ENCODE measurements at places on chromosomes 2 and 18.
A peak's percentile ranks its signal among the peaks of the same experiment; 100 is the strongest.

- H3K4me1 ChIP-seq = peaks cover 3% of the 10 kb centered on the region
- DNase-seq = no peak
- peak overlapping the region; percentile 64 for H3K4me3 ChIP-seq
- peak overlapping the region; percentile 71 for H3K27ac ChIP-seq
- no peaks in the 10 kb centered on the region for H3K27me3 ChIP-seq
- H3K36me3 ChIP-seq = no peaks in the 10 kb centered on the region
These were observed 769 bp downstream of the FKBP1B start for GRCh38 chr2:24050041-24050979.

DNA sequence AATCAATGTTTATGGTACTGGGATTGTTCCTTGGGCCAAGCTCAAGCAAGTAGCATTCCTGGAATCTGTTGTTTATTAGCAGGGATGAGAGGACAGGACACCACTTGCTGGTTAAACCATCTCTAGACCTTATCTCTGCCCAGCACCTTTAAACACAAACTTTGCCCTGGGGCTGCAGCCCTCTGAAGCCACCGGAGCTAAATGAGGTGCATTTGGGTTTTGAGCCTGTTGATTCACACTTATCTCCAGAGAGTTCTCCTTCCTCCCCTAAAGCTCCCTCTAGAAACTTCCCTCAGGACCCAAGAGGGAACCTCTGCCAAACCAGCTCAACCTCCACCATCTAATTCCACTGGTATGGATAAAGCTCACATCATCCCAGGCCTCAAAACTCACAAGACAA, 94.8 kb upstream of the EPAS1 start:
- DNase-seq = no peak
- no peak overlapping the region for H3K4me3 ChIP-seq
- no peaks in the 10 kb centered on the region for H3K36me3 ChIP-seq
- no peaks in the 10 kb centered on the region for H3K27me3 ChIP-seq
- no peaks in the 10 kb centered on the region for H3K4me1 ChIP-seq

DNA sequence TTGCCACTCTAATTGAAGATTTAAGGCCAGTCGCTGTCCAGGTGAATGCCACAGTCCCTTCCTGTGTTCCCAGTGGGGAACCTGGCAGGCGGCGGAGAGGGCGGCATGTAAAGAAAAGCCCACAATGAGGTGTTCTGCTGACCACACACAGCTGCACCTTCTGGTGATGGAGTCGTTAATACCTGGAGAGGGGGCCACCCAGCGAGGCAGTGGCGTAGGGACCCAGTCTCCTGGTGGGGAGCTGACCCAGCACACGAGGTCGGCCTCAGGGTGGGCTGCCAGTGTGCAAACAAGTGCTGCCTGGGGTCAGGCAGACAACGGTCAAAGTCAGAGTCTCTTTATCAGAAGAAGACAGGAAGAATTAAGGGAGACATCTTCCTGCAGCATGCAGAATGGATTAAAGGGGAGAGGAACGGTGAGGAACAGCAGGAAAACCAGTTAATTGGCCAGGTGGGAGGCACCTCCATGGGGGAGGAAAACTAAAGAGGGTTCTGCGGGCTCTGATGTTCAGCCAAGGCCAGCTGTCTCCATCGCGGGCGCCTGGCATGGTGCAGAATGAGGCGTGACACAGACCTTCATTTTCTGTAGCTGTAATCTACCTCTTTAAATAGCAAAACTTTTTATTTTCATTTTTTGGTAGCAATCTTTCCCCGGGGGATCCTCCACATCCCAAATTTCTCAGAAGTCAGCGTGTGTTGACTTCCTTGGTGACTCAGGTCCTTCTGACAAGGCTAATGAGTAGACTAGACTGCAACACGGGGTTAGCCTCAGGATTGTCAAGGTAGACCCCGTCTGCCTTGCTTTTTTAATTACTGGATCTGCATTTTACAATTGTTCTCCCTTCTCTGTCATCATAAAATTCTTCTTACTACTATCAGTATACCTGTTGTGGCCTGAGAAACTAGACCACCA, 78.3 kb downstream of the SMAD7 start:
- no peaks in the 10 kb centered on the region for H3K4me1 ChIP-seq
- H3K27me3 ChIP-seq = no peaks in the 10 kb centered on the region
- no peak overlapping the region for H3K27ac ChIP-seq
- H3K4me3 ChIP-seq = no peak overlapping the region
- no peaks in the 10 kb centered on the region for H3K36me3 ChIP-seq
- DNase-seq = no peak

DNA sequence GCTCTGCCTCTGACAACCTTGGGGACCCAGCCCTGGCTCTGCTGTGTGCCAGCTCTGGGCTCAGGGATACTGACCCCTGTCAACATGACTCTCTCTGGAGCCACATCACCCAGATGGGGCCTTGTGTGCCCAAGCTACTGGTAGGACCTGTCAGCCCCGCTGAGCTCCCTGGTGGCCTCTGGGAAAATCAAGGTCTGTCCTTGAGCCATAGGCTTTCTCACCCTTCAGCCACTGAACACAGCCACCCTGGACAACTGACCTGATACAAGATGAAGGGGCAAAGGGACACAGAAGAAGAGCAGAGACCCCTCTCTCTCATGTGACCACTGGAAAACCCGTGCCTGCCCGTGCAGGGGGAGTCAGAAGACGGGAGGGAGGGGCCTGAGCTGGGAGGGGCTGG, 7.8 kb downstream of the CCDC74A start:
- H3K27me3 ChIP-seq = no peaks in the 10 kb centered on the region
- DNase-seq = no peak
- no peak overlapping the region for H3K4me3 ChIP-seq
- H3K27ac ChIP-seq = no peak overlapping the region

- no peaks in the 10 kb centered on the region for H3K4me1 ChIP-seq
- no peaks in the 10 kb centered on the region for H3K27me3 ChIP-seq
- H3K4me3 ChIP-seq = peak overlapping the region; percentile 78
- peak overlapping the region; percentile 91 for H3K27ac ChIP-seq
- peak; percentile 76 for DNase-seq
These were observed 1.1 kb downstream of the CYBRD1 start for GRCh38 chr2:171523088-171524017.

All from prostate gland (tissue), 2 donors.